ENCODE measurements at places on chromosomes 1 and 21.

DNA sequence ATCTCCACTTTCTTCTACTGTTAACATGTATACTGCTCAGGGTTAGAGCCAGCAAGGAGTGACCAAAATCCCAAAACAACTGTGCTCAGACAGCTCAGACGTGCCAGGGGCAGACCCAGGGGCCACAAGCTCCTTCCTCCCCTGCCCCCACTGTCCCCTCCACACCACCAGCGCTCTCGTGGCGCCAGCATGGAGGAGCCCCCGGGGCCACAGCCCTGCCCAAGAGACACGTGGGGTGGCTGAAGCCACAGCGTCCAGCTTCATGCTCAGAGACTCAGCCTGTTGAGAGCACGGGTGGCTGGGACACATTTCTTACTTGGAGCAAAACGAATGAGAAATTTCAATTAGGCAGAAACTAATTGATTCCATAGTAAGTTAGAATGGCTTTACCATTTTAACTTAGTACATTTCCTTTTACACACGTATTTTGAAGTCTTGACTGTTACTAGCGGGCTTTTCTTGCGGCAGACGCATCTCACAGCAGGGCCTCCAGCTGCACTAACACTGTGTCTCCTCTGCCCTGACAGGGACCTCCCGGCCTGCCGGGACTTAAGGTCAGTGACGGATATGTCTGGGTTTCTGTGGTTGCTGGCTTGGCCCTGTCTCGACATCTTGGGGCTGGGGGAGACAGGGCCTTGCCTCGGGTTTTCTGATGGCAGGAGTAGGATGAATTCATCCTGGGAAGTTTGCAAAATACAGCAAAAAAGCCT, 54.2 kb downstream of the SLC19A1 start:
- no peak for DNase-seq

DNA sequence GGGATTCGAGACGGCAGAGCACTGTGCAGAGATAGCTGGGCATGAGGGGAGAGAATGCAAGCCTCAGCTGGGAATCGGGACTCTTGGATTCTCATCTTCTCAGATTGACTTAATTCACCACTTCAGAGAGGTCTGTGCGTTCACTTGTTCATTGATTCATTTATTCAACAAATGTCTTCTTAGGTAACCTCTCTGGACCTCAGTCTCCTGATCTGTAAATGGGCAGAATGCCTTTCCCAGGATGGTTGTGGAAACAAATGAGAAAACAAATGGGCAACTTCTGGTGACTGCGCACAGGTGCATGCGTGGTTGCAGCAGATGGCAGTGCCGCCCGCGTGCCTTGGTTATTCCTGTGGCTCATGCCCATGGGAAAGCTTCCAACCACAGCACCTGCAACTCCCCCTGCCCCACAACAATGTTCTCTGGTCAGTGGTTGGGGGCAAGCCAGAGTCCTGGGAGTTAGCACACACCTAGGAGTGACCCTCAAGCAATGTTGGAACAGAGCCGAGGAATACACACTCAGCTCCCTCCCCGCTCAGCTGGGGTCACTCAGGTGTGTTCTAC, 110.1 kb upstream of the RUNX3 start:
- no peak for DNase-seq

- no peak for DNase-seq
These were observed 47.7 kb downstream of the ZNF644 start for GRCh38 chr1:90973897-90974798.

- no peak for DNase-seq
These were observed 62.9 kb downstream of the GADD45A start for GRCh38 chr1:67747671-67748546.

GRCh38 chr1:5424802-5425703, 567.2 kb downstream of the NPHP4 start:
- DNase-seq, result no peak

DNA sequence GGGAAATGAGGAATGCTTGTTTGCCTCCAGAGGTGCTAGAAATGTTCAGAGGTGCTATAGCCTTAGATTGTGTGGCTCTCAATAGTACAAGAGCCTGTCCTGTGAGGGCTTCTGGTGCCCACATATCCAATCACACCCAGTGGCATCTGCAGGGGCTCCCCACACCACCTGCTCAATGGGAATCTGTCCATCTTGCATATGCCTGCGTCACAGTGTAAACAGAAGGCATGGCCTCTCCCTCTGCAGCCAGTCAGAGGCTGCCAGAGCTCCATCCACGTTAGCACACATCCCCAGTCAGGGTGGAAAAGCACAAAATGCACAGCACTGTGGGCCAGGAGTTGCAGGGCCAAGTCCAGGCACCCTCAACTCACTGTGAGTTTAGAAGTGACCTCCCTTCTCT, 113.6 kb upstream of the GRIK3 start:
- DNase-seq, result no peak

DNA sequence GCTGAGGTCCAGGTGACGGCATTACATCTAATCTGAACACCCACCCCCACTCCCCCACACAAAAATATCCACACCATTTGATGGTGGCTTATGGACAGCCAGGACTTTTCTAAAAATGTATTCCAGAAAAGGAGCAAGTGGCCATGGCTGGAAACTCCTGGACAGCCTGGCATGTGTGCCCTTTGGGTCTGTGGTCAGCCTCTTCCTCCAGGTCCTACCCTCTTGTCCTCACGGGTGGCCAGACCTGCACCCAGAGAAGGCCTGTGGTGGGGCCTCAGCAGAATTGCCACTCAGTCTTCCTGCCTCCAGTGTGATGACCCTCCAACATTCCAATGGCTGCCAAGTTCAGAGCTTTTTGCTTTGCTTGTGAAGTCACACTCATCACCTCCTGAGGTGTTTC, 600.6 kb downstream of the AJAP1 start:
- no peak for DNase-seq

GRCh38 chr1:231139659-231140654, 21.9 kb upstream of the TRIM67 start:
- DNase-seq, result no peak

GRCh38 chr1:174116042-174116441, 43.3 kb upstream of the RABGAP1L start:
- no peak for DNase-seq
